ENCODE measurements at places on chromosomes 7 and 10. TPM values are rescaled to one million over a fixed set of nuclear protein-coding genes. Genes with fewer than 3 reads are reported as not detected.

- DNase-seq, result no peak
Measured at GRCh38 chr10:110615057-110615747, 28.9 kb upstream of the RBM20 start.

GRCh38 chr7:128163473-128163872 is 77.6 kb upstream of the LEP start:
- no peak for DNase-seq

GRCh38 chr10:47027108-47027783 is 116.0 kb downstream of the PTPN20 start:
- no peak for DNase-seq

CYP3A4 gene
- total RNA-seq, result not detected

DNA sequence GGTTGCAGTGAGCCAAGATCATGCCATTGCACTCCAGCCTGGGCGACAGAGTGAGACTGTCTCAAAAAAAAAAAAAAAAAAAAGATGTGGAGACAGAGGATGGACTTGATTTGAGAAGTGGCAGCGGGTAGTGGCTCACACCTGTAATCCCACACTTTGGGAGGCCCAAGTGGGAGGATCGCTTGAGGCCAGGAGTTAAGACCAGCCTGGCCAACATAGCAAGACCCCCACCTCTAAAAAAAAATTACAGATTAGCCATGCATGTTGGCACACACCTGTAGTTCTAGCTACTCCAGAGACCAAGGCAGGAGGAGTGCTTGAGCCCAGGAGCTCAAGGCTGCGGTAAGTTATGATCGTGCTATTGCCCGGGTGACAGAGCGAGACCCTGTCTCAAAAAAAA is 24.3 kb upstream of the ASCC1 start:
- no peak for DNase-seq

CYP3A5 gene
- total RNA-seq, result 1.1 TPM

DNA sequence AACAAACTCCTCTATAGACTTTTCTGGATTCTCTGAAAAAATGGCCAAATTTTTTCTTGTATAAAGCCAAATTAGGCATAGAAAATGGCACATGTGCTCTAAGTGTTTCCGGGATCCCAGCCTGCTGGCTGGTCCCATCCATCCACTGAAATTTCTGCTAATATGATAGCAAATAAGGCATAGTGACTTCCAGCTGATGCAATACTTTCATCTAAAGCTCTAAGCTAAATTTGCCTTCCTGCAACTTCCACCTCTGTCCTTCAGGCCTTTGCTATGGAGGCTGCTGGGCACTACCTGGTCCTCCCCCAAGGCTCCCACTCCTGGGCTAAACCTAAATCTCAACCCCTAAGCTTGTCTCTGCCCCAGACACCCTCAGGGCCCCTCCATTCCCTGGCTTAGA is 20.5 kb downstream of the MYH16 start:
- no peak for DNase-seq

CTTNBP2 gene
- total RNA-seq, result 0.14 TPM

DNA sequence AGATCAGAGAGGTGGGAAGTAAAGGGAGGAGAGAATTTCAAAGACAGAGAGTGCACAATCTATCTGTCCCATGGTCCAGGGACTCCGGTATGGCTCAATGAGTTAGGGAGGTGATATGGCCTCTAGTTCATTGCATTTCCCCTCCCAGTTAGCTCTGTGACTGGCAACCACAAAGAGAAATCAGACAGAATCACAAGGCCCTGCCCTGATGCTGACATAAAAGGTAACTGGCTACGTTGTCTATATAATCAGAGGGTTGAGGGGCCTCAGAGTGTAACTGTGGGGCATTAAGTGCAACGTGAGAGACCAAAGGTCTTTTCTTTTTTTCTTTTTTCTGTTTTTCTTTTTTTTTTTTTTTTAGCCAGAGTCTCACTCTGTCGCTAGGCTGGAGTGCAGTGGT is 7.3 kb upstream of the C10orf95 start:
- no peak for DNase-seq

ZNF438 gene
- 2.7 TPM for total RNA-seq

SFTPA1 gene
- not detected for total RNA-seq

- DNase-seq, result no peak
Measured at GRCh38 chr7:105976868-105977267, 13.8 kb downstream of the CDHR3 start.

All from foreskin keratinocyte (primary cell).